ENCODE measurements at places on chromosomes 2 and 18.

- DNase-seq, result no peak
Observed at GRCh38 chr2:56009758-56010458, 86.3 kb upstream of the EFEMP1 start.

- no peak for DNase-seq
Observed at GRCh38 chr2:23379220-23379695, 5.7 kb upstream of the KLHL29 start.

DNA sequence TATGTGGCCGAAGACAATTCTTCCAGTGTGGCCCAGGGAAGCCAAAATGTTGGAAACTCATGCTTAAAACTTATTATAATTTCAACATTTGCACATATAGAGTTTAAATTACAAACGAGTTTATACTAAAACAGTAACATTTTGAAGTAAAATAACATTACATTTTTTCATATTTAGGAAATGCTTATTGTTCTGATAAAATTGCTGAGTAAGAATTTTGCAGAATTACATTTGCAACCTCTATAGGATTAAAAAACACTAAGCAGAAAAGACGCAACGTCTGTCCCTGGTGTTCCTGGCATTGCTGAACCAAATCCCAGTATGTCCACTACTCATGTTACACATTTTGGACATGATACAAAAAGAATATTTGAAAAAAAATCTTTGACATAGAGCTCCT lies 1241.2 kb downstream of the SUCLG1 start:
- DNase-seq, result no peak

DNA sequence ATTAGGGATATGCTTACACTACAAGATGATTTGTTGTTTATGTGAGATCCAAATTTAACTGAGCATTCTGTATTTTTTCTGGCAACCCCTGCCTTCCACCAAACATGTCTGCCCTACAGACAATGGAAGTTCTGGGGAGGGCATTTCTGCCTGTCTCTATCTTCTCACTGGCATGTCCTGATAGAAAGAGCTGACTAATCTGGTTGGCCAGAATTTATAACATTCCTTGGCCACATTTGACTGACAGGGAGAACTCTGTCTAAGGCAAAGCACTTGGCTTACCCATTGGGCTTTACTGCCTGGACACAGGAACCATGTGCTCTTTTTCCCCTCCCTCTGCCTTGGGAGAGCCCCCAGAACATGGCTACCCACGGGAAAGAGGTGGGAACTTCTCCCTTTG lies 70.6 kb upstream of the TMEM178A start:
- no peak for DNase-seq

- DNase-seq, result no peak
Observed at GRCh38 chr2:241619597-241620418, 17.1 kb downstream of the THAP4 start.

DNA sequence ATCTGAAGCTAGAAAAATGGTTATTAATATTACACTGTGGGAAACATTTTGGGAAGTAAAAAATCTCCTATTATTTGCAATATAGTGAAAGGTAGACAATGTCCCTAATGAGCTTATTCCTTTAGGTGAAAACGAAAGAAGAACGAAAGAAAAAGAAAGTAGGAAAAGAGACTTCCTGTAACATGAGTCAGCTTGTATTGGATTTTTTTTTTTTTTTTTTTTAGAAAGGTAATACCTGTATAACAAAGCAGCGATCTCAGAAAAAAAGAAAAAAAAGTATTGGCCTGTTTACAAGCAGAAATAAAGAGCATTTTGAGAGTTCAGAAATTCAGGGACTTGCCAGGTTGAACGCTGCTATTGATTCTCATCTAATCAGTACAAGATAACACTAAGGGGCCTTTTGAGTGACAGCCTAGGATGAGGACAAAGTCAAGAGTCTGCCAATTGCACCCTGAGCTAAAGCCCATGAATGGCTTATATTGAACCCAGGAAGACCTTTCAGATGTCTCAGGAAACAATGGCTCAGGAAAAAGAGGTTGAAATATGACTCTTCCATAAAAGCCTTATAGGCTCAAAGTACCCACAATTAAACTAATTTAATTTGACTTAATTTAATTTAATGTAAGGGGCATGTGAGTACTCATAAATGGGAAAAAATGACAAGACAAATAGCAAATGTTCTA lies 615.6 kb upstream of the CDH2 start:
- no peak for DNase-seq

DNA sequence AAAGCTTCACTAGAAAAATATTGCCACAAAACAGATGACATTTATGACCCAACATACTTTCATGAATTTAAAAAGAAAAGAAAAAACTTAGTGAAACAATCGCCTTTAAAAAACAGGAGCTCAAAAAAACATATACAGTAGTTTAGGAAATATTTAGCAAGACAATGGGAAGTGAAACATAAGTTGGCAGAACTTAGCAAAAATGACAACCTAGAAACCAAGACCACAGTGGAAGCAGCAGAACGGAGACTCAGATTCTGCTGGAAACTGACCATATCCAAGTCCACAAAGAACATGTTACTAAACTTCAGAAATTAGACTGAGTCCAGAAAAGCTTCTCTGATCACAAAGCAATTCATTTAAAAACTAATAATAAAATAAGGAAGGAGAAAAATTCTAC lies 41.8 kb upstream of the CTAGE1 start:
- no peak for DNase-seq

- no peak for DNase-seq
Observed at GRCh38 chr18:58975296-58975695, 110.6 kb downstream of the ZNF532 start.

DNA sequence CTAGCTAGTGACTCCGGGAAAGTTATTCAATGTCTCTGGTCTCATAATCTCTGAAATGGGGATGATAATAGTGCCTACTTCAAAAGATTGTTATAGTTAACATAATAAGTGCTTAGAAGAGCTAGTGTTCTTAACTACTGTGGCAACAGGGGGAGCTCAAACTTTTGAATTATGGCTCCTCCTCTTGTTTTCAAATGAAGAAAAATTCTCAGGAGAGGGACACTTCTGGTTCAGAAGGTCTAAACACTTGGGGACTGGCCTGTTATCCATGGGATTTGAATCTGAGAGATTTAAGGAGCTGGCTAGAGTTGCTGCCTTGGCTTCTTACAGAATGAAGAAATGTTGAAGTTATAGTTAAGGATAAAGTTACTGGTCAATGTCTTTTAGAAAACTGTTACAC lies 92.2 kb upstream of the ITGB6 start:
- DNase-seq, result no peak

- DNase-seq, result no peak
Observed at GRCh38 chr18:3357516-3357915, 92.5 kb upstream of the TGIF1 start.

DNA sequence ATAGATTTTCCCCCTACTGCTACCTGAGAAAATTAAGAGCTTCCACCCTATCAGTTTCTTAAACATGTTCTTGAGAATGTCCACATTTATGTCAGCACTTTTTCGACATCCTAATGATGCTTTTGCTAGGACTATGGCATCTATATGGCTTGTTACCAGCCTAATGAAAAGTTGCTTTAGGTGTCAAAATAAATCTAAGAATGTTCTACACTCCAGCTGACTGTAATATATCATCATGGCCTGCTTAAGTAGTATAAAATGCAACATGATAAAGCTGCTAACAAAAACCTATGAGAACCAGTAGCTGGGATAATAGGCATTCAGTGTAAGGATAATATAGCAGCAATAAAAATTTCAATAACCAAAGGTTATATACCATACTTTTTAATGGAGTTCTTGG lies 1983.5 kb upstream of the CELF4 start:
- no peak for DNase-seq

DNA sequence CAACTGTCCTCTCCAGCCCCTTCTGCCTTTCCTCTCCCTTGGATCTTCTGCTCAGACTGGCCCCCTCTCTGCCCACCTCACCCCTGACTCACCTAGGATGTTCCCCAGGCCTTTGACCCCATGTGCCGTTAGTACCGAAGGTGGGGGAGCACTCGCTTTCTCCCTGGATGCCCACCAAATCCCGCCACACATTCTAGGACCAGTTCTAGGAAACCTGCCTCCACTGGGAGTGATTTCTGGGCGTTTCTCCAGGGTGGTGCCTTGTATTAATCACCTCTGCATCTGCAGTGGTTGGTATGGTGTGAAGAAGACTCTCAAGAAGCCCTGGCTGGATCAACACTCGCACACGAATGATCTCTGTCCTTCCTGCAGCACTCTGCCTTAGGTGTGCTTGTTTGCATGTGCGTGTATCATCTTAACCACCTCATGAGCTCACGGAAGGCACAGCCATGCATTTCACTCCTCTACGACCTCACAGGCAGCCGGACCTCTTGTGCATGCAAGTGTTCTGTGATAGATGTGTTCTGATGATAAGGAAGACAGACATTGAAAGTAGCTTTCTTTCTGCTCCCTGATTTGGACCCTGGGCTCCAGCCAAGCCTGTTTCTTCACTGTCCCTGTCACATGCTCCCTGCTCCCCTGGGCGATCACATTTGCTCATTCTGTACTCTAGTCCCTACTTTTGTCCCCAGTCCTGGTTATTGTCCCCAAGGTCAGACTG lies 69.4 kb downstream of the LIPG start:
- DNase-seq, result no peak

GRCh38 chr2:144403933-144404332 lies 116.0 kb downstream of the ZEB2 start:
- no peak for DNase-seq

DNA sequence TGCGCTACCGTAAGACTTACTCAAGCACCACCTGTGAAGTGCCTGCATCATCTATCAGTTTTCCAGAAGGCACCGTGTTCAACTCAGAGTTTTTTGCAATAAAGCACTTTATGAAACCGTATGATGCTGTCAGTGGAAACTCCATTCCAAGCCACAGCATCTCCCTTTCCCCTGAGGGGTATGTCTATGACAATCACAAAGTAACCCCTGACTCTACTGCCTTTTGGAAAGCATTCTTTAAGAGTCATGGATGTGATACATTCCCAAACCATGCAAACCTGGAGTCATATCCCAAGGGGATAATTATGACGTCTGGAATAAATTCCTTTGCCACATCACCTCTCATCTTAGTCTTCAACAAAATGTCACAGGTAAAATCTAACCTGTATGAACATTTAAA lies 39.2 kb downstream of the UNC50 start:
- DNase-seq, result no peak

DNA sequence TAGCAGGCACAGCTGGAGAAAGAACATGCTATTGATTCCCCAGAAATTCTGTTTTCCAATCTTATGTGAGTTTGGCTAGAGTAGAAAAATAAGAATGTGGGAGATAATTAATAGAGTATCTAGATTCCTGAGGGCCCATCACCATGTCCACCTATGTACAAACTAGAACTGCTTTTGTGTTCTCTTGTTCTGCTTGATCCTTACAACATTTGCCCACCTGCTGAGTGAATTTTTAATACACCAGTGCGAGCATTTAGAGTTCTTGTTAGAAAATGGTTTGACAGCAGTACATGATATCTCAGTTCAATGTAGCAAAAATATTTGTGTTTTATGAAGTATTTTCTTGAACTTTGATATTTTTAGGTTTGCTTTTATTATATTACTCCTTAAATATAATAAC lies 52.3 kb upstream of the SPAG16 start:
- DNase-seq, result no peak

DNA sequence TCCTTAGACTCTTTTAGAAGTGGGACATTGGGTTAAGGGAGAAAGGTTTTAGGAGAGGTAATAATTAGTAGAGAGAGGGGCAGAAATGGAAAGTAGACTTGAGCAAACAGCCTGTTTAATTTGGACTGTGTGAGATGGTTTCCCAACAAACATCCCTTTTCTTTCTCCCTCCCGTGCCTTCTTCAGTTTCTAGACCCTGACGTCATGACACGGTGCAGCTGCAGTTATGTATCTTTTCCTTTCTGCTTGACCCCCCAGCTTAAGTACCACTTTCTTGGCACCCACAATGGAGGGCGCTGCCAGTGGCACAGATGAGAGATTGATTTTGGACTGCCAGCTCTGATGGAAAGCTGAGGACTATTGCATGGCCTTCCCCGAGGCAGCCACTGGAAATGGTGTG lies 86.9 kb upstream of the FAM136A start:
- DNase-seq, result no peak

GRCh38 chr2:1265454-1265853 lies 147.8 kb upstream of the TPO start:
- no peak for DNase-seq

DNA sequence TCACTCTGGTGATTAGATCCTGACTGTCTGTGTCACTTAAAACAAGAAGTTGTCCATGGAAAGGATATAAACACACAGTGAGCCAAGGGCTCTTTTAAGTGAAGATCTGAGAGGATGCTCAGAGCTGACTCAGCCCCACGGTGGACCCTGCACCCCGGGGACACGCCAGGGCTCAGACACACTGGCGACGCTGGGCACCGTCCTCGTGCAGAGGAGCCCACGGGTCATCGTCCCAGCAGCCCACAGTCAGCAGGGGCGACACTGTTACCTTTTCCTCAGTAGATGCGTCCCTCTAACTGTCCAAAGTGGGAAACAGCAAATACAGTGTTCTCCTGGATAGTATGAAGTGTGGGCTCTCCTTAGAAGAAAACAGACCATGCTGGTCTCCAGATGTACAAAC lies 225.6 kb downstream of the HDAC4 start:
- DNase-seq, result no peak

DNA sequence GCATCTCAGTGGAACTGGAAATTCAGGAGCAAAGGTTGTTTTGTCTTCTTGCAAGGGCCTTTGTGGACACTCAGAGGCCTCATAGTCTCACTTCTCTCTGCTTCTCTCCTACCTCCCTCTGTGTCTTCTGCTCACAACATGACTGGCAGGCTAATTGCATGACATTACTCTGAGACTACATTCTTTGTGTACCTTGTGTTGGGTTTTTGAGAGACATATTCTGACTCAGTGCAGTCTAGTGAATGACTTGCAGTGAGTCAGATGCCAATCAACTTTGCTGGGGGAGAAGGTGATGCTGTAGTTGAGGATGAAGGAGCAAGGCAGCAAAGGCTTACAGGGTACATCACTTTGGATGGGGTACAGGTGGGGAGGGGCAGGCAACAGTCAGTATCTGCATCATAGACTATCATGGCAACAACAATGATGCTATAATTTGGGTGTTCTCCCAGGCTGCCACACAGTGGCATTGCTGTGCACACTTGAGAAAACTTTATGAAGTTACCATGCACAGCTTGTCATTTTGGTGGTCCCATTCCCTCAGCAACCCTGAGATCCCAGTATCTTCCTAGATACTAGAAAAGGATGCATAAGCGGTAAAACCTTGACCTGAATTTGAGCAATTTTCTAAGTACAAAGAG lies 69.3 kb upstream of the SLC16A14 start:
- no peak for DNase-seq

GRCh38 chr2:120958623-120959366 lies 223.1 kb downstream of the GLI2 start:
- DNase-seq, result no peak

GRCh38 chr2:238330391-238330790 lies 10.1 kb downstream of the TRAF3IP1 start:
- no peak for DNase-seq

- no peak for DNase-seq
Observed at GRCh38 chr18:11183637-11184036, 34.3 kb upstream of the PIEZO2 start.

Measured in GF-D8 (cell line).